ENCODE measurements at places on chromosomes 13 and 19. TPM values are rescaled to one million over a fixed set of nuclear protein-coding genes. Genes with fewer than 3 reads are reported as not detected.

Gene SAFB2
- total RNA-seq, result 108 TPM

DNA sequence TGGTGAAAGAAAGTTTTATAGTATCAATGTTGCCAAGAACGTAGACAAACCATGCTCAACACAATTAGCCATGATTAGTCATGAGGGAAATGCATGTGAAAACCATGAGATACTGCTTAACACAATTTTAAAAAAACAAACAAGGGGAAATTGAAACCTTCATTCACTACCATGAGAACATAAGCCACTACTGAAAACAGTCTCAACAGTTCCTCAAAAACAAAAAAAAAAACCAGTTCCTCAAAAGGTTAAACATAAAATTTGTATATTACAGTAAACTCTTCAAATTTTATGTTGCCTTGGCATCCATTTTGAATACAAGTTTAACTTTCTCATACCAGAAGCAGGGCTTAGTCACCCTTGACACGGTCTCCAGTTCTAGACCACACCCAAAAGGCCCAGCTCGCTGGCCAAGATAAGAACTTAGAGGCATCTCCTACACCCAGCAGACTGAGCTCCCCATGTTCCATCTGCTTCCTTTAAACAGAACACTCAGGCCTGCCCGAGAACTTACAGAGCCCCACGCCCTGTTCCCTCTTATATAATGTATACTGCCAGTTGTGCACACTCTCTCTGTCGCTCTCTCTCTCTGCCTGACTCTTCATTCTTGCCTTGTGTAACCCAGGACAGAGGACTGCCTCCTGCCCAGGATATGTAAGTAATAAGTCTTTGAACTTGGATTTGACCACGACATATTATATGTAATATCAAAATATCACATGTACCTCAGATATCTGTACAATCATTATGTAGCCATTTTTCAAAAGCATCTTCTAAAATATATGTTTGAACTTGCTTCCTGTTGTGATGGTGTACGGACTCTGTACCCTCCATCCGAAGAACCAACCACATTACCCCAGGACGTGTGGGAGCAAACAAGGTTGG is 67.4 kb downstream of the STK24 start:
- H3K4me1 ChIP-seq, result peaks cover 28% of the 10 kb centered on the region
- H3K36me3 ChIP-seq, result no peaks in the 10 kb centered on the region
- peak overlapping the region; percentile 60 for H3K27ac ChIP-seq
- peak; percentile 78 for DNase-seq
- H3K4me3 ChIP-seq, result no peak overlapping the region

- H3K36me3 ChIP-seq, result no peaks in the 10 kb centered on the region
- no peaks in the 10 kb centered on the region for H3K4me1 ChIP-seq
- DNase-seq, result no peak
- no peaks in the 10 kb centered on the region for H3K27me3 ChIP-seq
Observed at GRCh38 chr13:110209950-110210603, 96.9 kb downstream of the COL4A1 start.

DNA sequence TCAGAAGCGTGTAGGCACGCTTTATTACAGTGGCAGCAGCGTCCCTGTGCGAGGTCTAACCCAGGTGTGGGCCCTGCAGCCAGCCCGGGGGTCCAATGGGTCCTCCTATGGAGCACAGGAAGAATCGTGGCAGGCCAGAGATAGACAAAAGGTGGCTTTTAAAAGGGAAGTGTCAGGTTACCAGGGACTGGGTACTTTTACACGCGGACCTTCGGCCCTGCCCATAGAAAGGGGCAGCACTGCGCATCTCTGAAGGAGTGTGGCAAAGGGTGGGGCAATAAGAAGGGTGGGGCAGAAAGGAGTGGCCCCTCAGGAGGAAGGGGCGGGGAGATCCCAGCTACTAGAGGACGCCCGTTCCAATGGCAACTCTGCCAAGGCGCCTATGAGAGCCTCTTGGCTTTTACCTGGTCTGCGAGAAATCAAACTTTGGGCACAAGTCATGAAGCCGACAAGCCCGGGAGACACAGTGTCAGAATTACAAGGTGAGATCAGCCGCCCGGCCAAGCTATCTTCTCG is 1419.8 kb downstream of the UQCRFS1 start:
- no peaks in the 10 kb centered on the region for H3K27me3 ChIP-seq
- H3K4me3 ChIP-seq, result peak overlapping the region; percentile 58
- H3K36me3 ChIP-seq, result no peaks in the 10 kb centered on the region
- H3K4me1 ChIP-seq, result peaks cover 4% of the 10 kb centered on the region

GRCh38 chr13:68584776-68585175 is 1354.6 kb upstream of the PCDH9 start:
- no peaks in the 10 kb centered on the region for H3K4me1 ChIP-seq
- no peaks in the 10 kb centered on the region for H3K36me3 ChIP-seq
- no peak overlapping the region for H3K27ac ChIP-seq
- H3K27me3 ChIP-seq, result no peaks in the 10 kb centered on the region
- no peak for DNase-seq
- H3K4me3 ChIP-seq, result no peak overlapping the region

Gene ITM2B
- 257 TPM for total RNA-seq

DNA sequence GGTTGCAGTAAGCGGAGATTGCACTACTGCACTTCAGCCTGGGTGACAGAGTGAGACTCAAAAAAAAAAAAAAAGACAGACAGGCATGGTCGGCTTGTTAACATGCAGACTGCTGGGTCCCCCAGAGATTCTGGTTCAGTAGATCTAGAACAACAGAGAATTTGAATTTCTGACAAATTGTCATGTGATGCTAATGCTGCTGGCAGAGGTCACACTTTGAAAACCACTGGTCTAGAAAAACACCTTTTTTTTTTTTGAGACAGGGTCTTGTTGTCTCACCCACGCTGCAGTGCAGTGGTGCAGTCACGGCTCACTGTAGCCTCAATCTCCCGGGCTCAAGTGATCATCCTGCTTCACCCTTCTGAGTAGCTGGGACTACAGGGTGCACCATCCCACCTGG is 7.7 kb upstream of the LRFN3 start:
- H3K27me3 ChIP-seq, result no peaks in the 10 kb centered on the region
- no peaks in the 10 kb centered on the region for H3K4me1 ChIP-seq
- H3K4me3 ChIP-seq, result no peak overlapping the region

GRCh38 chr13:55062662-55063061 is 2034.0 kb downstream of the OLFM4 start:
- H3K36me3 ChIP-seq, result no peaks in the 10 kb centered on the region
- H3K27me3 ChIP-seq, result no peaks in the 10 kb centered on the region
- DNase-seq, result no peak
- no peak overlapping the region for H3K4me3 ChIP-seq
- H3K27ac ChIP-seq, result no peak overlapping the region
- H3K4me1 ChIP-seq, result no peaks in the 10 kb centered on the region

Gene ELSPBP1
- total RNA-seq, result not detected

DNA sequence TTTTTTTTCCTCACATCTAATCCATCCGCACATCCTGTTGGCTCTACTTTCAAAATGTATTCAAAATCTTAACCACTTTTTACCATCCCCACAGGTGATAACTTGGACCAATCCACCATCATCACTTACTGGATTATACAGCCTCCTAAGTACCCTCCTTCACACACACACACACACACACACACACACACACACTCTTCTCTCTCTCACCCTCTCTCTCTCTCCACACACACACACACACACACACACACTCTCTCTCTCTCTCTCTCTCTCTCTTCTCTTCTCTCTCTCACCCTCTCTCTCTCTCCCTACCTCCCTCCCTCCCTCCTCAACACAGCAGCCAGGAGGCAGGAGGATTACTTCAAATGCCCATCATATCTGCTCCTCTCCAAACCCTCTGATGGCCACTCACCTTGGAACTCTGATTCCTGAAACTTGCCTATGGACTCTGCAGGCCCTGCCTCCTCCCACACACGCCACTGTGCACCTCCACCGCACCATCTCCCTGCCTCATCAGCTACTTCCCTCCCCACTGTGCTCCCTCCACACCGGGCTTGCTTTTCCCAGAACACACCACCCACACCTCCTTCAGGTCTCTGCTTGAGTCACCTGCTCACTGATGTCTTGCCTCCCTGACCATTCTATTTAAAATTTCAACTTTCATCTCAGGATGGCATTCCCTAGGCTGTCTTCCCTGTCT is 39.7 kb downstream of the RCBTB2 start:
- H3K27me3 ChIP-seq, result no peaks in the 10 kb centered on the region
- H3K27ac ChIP-seq, result no peak overlapping the region
- DNase-seq, result no peak
- H3K4me1 ChIP-seq, result no peaks in the 10 kb centered on the region
- H3K36me3 ChIP-seq, result no peaks in the 10 kb centered on the region
- no peak overlapping the region for H3K4me3 ChIP-seq

- no peak overlapping the region for H3K27ac ChIP-seq
- no peak for DNase-seq
- H3K36me3 ChIP-seq, result no peaks in the 10 kb centered on the region
- H3K27me3 ChIP-seq, result no peaks in the 10 kb centered on the region
Observed at GRCh38 chr13:66778461-66778860, 451.7 kb downstream of the PCDH9 start.

DNA sequence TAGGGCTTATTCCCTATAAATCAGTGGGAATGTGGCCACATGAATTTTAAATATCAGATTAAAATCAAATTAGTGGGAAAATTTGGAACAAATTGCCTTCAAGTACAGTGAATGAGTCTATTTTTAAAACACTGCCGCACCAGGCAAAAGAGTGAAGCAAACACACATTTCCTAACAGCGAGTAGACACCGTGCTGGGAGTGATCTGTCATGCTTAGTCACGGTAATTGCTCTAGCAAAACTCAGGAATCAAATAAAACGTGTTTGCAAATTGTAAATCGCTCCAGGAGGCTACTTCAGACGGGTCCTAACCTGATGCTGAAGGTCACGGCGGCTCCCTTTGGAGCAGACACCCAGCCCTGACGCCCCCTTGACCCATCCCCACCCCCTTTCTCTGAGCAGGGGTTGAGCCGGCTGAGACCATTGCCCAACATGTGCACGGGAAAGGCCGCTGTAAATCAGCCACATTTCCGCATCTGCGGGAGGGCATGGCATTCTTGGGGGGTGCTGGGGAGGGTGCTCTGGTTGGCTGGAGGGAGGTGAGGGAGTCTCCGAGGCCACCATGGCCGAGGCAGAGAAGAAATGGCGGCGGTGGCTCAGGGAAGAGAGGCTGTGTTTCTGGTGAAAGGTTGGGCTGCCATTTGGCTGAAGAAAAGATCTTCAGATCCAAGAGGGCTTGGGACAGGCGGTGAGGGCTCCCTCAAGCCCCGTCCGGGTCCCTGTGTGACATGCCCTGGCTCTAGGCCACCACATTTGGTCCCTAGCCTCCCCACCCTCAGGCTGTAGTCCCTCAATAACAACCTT is 8.9 kb downstream of the CEBPA start:
- peaks cover 30% of the 10 kb centered on the region for H3K4me1 ChIP-seq
- peak; percentile 68 for DNase-seq
- peak overlapping the region; percentile 98 for H3K27ac ChIP-seq
- no peak overlapping the region for H3K4me3 ChIP-seq
- H3K27me3 ChIP-seq, result no peaks in the 10 kb centered on the region
- no peaks in the 10 kb centered on the region for H3K36me3 ChIP-seq

- H3K36me3 ChIP-seq, result no peaks in the 10 kb centered on the region
- no peak overlapping the region for H3K27ac ChIP-seq
- DNase-seq, result no peak
- H3K4me1 ChIP-seq, result no peaks in the 10 kb centered on the region
- H3K27me3 ChIP-seq, result no peaks in the 10 kb centered on the region
Observed at GRCh38 chr13:112619730-112620631, 32.0 kb upstream of the TUBGCP3 start.

Gene FAM83E
- total RNA-seq, result 150 TPM

DNA sequence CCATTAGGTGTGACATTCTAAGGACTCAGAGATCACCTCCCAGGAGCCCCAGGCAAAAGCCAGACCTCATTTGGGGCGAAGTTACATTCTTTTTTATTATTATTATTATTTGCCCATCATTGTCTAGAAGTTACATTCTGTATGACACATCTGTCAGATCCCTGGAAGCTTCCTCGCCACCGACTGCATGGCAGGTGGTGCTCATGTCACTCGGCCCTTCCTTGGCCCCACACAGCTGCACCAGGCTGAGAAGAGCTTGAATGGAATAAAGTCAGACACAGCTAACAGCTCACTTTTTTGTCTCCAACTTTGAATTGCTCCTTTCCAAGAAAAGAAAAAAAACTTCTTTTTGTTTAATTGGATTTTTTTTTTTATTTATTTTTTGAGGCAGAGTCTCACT is 41.4 kb upstream of the LDLR start:
- H3K27me3 ChIP-seq, result no peaks in the 10 kb centered on the region
- H3K4me1 ChIP-seq, result no peaks in the 10 kb centered on the region
- H3K4me3 ChIP-seq, result no peak overlapping the region
- no peak overlapping the region for H3K27ac ChIP-seq
